ENCODE measurements at places on chromosomes 11 and 22.

GRCh38 chr22:44702479-44703198 is 635 bp downstream of the PRR5 start:
- peak; percentile 21 for DNase-seq

DNA sequence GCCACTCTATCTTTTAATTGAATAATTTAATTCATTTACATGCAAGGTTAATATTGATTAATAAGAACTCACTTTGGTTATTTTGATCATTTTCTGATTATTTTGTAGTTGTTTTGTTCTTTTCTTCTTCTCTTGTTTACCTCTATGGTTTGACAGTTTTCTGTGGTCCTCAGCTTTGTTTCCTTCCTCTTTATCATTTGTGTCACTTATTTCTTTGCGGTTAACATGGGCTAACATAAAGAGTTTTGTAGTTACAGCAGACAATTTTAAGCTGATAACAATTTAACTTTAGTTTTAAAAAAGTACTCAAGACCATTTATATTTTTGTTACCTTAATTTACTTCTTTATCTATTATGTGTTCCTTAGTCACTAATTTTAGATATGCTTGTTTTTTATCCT is 1032.8 kb upstream of the RAG2 start:
- no peak for DNase-seq

GRCh38 chr11:122851366-122851966 is 13.2 kb downstream of the CRTAM start:
- peak; percentile 22 for DNase-seq

DNA sequence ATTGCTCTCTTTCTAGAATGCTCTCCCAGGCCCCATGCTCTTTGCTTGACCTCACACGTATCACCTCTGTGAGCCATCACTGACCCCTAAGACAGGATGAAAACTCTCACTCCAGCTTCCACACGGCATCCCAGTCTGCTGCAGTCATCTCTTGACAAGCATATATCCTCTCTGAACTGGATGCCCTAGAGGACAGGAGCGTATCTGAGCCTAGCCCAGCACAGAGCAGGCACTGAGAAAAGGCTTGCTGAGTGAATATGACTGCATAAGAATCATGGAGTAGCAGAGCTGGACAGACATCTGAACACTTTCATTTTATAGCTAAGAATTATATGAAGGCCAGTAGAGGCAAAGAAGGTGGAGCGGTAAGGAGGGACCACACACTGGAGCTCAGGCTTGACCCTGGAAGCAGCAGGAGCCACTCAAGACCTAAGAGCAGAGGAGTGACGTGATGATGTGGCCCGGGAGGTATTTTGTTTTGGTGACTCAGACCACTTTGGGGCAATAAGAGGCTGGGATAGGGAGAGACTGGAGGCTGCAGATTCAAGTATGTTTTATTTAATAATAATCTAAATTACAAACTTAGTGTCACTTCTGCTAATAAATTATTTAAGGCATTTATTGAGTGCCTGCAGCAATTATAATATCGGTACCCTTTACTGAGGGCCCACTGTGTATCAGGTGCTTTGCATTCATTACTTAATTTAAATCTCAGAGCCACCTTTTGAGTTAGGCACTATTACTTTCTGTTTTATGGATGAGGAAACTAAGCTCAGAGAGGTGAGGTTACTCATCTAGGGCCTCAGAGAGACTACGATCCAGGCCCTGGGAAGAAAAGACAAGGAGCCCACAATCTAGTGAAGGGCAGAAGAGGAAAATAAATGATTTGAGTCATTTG is 42.6 kb downstream of the MAP6 start:
- DNase-seq = no peak

GRCh38 chr11:14908214-14908880 is 16.3 kb upstream of the CYP2R1 start:
- DNase-seq = peak; percentile 36

GRCh38 chr22:22954656-22955055 is 67.0 kb downstream of the IGLL5 start:
- peak; percentile 33 for DNase-seq

GRCh38 chr11:1034456-1035295 is 1.8 kb downstream of the MUC6 start:
- DNase-seq = no peak

DNA sequence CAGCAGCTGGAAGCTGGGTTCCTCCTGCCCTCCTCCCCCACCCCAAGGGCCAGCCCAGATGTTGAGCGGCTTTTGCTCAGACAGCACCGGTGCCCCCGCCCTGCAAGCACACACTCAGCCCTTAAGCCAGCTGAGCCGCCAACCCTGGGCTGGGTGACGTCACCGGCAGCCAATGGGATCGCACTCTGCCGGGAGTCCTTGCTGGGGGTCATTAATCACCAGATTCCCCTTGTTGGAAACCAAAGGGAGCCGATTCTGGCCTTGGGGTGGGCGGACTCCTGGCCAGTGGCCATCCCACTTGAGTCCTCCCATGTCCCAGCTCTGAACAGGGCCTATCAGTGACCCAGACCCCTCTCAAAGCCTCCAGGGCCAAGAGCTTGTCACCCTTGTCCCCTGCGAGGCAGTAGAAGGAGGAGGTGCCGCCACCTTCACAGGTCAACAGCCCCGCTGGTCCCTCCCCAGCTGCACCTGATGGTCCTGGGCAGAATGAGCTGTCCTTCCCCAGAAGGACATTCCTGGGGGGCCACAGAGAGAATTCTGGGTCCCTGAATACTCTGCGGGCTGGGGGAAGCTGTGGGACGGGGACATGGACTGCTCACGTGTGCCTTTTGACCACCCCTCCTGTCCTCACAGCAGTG is 7.4 kb downstream of the DUSP8 start:
- DNase-seq = no peak

GRCh38 chr11:69157156-69157821 is 1.6 kb downstream of the SMIM38 start:
- no peak for DNase-seq

GRCh38 chr22:19693981-19694670 is 20.2 kb upstream of the SEPTIN5 start:
- DNase-seq = no peak

DNA sequence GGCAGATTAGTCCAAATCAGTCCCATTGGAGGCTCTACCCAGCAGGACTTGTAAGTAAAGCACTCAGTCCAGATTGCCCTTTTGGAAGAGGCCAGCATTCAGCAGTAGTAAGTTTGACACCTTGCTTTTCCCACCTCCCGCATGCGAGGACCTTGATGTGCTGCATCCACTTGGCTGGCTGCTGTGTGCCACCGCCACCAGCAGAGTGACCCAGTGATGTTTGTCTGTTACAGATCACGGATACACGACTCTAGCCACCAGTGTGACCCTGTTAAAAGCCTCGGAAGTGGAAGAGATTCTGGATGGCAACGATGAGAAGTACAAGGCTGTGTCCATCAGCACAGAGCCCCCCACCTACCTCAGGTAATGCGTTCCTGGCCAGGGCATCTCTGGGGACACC is 6.6 kb downstream of the SMARCB1 start:
- DNase-seq = no peak

DNA sequence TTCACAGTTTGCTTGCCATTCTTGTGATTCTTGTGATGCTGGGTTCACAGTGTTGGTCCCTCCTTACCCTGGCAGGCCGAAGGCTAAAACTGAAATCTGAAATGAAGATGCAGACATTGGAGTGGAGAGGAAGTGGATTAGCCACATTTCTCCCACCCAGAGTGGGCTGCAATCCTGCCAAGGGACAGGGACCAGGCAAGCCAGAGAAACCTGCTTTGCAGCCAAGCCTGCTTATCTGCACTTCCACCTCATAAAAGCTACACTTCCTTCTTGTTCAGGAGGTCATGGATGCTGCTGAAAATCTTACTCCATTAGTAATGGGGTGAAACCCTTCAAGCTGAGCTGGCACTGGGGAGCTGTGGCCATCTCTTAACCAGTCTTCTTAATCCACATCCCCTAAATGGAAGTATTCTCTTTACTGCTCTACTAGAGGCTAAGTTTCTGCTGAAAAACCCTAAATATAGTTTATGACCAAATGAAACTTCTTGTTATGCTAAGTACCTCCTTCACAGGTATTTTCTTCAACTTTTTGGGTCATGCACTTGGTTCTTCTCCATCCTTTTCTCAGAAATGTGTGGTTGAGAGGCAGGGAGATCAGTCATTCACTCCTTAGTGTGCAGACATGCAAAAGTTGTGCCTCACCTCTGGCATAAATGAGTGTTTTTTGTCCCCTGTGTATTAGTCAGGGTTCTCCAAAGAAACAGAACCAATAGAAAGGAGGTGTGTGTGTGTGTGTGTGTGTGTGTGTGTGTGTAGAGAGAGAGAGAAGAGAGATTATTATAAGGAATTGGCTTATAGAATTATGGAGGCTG is 133.9 kb upstream of the BMAL1 start:
- DNase-seq = no peak

DNA sequence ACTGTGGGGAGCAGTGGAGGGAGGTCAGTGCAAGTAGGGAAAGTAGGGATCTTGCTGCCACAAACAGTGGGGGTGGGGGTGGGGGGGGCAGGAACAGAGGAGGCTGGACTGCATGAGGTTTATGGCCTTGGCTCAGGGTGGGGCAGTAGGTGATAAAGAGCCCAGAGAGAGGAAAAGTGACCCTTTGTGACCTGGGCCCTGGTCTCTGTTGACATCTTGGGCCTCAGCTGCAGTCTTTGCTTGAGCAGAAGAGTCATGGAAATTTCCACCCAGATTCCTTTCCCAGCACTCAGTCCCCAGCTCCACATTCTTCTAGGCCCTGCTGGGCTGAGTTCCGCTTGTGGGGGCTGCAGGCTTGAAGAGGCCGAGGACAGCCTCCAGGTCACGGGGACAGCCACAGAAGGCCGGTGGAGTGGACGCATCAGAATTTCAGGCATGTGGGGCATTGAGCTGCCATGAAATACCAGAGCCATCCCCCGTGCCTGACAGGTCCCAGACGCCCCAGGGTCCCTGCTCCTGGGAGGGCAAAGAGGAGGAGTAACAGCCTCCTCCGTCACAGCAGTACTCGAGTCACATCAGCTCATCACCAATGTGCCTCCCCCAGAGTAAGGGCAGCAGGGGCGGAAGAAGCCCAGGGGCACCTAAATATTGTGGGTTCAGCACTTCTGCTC is 9.7 kb upstream of the MALAT1 start:
- no peak for DNase-seq

DNA sequence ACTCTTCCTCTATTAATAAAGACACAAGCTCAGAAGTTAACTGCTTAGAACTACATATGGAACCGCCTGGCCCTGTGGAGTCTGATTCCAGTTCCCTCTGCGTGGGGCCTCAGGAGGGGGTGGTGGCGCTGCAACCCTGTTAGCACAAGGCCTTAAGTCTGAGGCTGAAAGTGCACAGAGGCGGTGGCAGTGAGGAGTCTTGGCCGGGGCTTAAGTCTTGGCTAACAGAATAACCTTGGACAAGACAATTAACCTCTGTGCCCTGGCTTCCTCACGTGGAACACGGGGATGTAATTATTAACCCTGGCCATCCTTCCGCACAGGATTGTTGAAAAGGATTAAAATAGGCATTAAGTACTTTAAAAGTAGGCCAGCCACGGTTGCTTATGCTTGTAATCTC is 191.5 kb downstream of the CEP164 start:
- no peak for DNase-seq

DNA sequence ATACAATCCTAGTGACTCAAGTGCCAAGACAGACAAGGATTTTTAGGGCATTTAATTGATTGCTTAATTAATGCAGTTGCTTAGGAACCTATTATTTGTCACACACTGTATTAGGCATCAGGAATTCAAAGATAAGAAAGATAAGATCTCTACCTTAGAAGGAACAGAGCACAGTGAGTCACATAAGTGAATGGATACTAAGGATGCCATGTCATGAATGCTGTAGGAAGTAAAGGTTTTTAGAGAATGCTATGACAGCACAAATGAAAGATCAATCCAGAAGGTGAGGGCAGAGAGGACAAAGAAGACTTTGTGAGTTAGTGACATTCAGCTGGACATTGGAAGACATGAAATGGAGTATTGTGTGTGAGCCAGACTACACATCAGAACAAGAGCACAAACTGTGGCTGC is 147.9 kb upstream of the DDI1 start:
- no peak for DNase-seq

DNA sequence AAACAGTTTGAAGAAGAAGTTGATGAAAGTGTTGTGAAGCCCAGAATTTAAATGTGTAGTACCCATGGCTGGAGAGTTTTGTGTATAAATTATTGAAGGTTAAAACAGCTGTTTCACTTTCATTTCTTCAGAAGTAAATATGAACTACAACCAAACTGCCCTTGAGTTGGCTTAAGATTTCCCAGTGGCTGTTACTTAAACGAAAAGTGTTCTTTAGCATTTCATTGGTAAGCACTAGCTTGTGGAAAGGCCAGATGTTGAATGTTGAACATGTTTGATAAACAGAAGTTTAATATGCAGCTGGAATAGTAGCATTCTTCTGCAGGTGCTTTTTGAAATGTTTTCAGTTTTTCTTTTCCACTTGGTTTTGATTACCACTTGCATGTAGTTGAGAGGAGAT is 83.2 kb upstream of the TNRC6B start:
- DNase-seq = no peak

- no peak for DNase-seq
These were observed 31.8 kb downstream of the ETS1 start for GRCh38 chr11:128555606-128556005.

DNA sequence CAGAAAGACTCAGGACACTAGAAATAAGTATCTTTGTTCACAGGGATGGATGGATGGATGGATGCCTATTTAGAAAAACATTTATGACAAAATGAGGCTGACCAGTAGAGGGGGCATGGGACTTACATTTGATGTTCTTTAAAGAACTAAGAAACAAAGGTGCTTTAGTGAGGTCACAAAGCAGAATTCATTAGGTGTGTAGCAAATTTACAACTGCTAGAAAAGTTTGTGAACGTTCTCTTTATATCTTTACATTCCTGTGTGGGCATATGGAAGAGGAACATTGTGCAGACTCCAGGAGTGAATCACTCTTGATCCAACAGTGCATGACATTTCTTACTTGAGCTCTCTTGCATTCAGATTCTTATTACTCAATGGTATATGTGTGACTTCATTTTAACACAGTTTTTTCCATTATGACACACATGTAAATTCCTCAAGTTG is 15.8 kb upstream of the SIK2 start:
- DNase-seq = peak; percentile 40

DNA sequence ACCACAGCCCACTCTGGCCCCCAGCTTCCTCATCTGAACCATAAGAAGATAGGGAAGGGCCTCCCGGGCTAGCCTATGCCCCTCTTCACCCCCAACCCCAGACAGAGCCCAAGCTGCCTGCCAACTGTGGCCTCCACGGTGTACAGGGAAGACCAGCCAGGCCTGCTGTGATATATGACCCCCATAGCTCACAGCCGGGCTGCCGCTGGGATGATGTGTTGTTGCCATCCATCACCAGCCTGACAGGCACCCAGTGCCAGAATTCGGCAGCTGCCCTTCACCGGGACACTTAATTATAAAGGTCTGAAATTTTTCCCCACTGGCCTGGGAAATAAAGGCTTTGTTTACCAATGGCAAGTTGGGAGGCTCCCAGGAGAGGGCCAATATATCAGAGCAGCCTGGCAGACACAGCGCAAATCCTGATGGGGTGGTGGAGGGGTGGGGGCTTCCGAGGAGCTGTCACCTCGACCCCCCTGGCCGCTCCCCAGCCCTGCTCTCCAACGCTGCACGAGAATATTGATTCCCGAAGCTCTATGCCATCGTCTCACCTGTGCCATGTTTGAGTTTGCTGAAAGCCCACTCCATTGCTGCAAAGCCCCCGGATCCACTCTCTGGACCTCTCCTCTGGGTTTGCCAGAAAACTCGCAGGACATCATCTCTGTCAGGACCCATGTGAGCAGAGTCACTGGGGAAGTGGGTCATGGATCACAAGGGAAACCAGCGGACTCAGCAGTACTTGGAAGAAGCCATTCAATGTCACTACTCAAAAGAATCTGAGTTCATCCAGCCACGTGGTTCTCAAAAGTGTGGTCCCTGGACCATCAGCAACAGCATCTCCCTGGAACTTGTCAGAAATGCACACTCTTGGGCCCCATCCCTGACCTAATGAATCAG is 296.9 kb downstream of the MN1 start:
- no peak for DNase-seq
